Activated T-cell treated with anti-CD3 and anti-CD28 coated beads for 1 hour (primary cell): ENCODE measurements at places on chromosomes 16 and 17.

- no peak for DNase-seq
Observed at GRCh38 chr17:77028900-77029299, 111.9 kb upstream of the SEC14L1 start.

DNA sequence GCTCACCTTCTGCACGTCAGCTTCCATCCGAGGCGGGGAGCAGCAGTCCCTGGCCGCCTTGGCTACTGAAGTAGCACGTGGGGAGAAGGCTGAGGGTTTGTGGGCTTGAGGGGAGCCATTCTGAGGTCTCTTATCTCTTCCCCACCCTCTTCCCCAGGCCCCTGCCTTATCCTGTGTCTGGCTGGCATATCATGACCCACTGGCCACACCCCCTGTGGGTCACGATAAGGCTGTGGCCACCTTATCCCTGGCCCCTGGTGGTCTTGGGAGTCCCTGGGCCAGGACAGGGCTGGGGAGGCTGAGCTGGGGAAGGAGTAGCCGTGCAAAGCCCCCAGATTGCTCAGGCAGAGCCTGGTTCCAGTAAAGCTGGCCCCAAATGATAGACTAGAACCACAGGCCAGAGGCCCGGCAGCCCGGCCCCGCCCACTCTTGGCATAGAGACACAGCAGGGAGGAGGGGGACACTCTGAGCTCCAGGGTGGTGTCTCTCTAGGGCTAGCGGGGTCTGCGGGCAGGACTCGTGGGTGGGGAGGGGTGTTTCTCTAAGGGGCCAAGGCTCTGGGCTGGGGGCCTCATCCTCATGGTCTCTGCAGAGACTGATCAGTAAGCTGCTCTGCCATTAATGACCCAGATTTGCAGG is 7.6 kb downstream of the SPNS2 start:
- DNase-seq: no peak

DNA sequence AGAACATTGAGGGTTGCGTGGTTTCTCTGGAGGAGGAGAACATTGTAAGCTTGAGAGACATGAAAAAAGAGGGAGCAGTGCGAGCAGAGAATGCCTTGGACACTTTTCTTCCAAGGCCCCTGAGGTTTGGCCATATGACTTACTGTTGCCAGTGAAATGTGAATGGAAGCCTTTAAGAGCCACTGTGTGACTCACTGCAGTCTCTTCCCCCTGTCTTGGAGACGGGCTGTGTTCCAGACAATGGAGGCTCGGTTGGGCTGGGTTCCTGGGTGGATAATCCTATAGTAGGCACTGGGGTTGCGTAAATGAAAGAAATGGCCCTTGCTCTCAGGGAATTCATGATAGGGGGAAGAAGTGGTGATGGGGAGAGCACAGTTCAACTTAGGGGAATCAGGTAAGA is 75.5 kb downstream of the SHISA9 start:
- no peak for DNase-seq

DNA sequence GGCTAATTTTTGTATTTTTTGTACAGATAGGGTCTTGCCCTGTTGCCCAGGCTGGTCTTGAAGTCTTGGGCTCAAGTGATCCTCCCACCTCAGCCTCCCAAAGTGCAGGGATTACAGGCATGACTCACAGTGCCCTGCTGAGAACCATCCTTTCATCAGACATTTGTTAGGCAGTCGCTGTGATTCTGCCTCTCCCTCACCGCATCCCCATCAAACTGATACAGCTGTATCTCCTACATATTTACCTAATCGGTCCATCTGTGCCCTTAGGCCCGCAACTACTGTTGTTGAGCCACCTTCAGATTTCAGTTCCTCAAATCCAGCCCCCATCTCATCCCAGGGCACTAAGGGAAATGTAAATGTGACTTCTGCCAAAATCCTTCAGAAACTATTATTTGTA is 2.0 kb upstream of the SLC43A2 start:
- no peak for DNase-seq

DNA sequence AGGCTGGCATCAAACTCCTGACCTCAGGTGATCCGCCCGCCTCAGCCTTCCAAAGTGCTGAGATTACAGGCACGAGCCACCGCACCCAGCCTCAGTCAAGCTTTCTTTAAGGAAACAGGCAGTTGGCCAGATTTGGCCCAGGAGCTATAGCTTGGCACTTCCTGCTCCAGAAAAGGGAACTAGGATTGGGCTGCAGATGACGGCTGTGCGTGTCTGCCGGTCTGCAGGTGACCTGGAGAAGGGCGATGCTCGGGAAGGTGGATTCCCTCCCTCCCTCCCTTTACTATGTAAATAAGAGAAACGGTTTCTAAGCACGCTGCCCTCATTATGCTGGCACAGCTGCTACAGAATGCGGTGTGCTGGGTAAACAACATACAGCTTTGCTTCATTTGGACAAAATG is 215.9 kb downstream of the RPTOR start:
- DNase-seq: no peak

- DNase-seq: peak; percentile 5
Observed at GRCh38 chr16:53912155-53912554, 208.2 kb downstream of the FTO start.

DNA sequence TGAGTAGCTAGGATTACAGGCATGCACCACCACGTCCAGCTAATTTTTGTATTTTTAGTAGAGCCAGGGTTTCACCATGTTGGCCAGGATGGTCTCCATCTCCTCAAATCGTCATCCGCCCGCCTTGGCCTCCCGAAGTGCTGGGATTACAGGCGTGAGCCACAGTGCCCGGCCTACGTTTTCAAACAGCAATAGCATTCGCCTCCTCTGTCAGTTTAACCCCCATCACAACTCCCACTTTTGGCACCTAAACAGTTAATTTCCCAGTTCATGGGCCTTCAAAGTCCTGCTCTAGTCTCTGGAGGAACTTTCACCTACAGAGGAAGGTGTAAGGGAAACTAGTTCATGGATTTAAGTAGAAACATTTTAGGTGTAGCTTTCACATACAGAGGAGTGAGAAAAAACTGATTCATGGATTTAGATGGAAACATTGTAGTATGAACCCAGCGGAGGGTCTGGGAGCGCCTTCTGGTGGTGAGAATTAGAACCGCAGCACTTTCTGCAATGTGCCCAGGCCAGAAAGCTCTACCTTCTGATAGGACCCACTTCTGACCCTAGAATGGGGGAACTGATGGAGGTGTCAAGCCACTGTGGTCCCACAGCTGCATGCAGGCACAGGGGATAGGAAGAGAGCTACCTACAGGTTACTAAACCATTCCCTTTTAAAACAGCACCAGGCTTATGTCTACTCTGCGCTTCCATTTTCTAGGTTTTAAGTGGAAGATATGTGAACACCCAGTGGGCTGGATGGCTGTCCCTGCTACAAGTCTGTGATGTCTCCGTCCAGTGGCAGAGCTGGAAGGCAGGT is 12.0 kb upstream of the MEOX1 start:
- peak; percentile 62 for DNase-seq

DNA sequence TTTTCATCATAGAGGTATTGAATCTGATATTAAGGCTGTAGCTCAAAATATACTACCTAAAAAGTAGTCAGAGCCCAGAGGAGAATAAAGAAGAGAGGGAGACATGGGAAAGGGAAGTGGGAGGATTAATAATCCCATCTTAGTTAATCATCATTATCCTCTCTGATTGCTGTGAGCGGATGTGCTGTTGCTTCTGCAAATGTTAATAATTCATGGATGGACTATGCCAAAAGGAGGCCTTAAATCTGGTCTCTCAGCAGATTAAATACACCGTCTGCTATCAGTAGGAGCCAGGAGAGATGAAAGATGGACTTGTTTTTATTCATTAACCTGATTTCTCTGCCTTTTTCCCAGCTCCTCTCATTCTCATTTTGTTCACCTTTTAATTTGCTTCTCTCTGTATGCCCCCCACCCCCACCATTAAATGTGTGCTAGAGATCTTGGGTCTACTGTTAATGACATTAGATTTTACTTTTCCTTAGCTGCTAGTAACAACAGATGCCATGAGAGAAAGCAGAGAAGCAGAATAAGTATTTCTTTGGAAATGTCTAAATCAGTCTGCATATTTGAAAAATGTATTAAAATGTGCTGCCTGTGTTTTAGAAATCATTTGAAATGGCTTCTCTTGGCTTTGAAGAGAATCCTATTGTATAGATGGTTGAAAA is 44.2 kb downstream of the NUP93 start:
- DNase-seq: no peak

DNA sequence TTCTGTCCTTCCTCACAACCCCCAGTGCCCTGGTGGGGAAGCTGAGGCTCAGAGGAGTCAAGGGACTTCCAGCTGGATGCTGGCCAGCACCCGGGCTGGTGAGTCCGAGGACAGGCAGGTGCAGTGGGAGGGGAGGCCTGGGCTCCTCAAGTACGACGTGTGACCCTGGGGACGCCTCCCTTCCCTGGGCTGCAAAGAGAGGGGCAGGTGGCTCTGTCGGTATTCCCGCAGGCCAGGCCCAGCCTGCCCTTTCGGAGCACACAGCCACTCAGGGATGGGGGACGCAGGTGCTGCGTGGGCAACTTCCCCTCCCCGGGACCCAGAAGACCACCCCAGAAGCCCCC is 33.1 kb upstream of the PVALEF start:
- no peak for DNase-seq

DNA sequence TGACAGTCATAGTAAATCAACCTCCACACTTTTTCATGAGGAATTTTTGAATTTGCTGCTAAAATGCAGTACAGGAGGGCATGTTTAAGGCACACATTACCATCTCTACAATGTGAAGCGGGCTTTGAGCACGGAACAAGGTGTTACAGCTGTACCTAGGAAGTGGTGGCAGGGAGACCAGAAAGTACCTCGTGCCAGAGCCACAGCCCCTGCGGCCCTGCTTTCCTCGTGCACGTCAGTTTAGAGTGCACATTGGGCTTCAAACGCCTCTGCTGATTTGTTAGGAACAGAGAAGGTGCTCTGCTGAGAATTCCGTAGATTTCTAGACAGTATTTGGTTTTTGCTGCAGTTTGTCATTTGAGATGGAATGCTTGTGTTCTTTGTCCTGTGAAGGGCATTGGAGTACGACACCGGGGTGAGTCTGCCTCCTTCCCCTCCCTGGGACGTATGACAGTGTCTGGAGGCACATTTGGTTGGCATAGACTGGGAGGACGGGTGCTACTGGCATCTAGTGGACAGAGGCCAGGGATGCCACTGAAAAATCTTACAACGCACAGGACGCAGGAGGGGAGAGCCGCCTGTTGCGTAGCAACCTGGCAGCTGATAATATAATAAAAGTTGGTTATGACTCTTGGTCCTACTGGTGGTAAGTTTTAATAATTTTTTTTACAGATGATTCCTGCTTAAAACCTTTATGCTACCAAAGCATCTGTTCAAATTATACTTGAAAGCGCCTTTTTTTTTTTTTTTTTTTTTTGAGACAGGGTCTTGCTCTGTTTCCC is 9.1 kb downstream of the FOXK2 start:
- no peak for DNase-seq

DNA sequence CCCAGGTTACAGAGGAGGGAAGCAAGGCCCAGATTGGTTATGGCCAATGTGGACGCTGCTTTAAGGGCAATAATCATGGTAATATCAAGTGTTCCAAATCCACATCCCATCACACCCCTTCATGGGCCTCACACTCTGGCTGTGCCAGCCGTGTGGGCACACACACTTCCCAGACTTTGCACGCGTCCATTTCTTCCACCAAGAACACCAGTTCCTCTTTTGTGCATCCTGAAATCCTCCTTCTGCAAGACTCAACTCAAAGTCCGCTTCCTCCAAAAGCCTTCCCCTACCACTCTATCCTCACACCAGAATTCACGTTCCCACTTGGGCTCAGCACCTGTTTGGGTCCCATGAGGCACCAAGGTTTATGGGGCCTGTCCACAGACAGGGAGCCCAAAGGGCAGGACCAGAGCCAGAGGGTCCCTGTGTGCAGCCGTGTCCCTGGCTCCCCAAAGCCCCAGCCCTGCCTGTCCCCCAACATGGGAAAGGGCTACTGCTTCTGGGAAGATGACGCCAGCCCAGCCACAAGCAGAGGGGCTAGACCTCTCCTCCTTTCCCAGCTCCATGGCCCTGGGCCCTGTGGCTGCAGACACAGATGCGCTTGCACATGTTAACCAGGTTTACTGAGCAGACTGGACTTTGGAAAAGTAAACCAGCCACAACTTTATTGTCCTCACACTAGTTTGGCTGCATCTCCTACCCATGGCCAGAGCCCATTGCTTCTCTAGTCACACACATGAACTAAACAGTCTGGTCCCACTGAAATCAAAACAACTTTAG is 20.3 kb downstream of the SPNS3 start:
- DNase-seq: no peak

DNA sequence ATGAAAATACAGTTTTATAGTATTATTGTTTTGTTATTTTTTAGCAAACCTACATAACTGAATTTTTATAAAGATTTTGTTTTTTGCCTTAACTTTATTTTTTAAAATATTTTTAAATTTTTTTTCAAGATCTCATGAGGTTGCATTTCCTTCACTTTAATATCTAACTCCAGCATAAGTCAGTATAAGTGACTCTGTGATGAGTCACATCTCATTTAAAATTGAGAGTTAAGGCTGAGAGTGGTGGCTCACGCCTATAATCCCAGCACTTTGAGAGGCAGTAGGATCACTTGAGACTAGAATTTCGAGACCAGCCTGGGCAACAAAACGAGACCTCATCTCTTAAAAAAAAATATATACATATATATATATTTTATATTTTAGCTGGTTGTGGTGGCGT is 44.0 kb downstream of the NLK start:
- DNase-seq: no peak

- DNase-seq: no peak
Observed at GRCh38 chr17:48104440-48104839, 3.1 kb upstream of the SNX11 start.

GRCh38 chr17:74210191-74211140 is 2.9 kb upstream of the TTYH2 start:
- DNase-seq: peak; percentile 74

DNA sequence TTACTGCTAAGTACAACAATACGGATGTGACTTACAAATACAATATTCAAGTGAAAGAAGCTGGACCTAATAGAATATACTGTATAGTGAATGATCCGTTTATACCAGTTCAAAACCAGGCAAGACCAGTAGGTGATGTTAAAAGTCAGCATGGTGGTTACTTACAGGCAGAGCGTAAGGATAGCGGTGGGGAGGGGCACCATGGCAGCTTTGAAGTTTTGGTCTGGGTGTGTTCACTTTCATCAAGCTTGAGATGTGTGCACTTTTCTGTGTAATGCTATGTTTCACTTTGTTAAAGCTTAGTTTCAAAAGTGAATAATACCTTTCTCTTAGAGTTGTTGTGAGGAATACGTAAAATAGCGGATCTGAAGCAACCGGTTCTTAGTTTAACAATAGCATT is 16.5 kb upstream of the SLC35G3 start:
- DNase-seq: no peak

DNA sequence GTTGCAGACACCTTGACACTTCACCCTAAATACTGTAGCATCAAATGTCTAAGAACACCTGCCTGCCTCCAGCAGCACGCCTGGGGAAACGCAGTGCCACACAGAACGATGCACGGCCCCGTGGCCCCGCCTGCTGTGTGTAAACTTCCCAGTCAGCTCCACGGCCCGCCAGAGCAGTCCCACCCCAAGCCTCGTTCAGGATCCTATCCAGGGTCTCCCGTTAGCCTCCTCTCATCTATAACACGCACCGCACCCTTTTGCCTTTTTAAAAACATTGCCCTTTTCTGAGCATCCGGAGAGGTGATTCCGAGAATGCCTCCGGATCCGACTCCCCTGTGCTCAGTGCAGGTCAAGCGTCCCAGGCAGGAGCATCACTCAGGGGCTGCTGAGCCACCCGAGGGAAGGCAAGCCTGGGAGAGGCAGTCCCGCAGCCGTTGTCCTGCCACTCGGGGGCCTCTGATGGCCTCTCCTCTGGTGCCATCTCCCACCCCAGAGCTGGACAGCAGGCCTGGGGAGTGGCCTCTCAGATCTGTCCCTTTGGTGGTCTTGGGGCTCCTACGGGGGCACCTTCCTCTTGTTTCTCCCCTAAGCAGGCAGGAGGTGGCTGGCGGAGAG is 37.9 kb upstream of the SLC38A10 start:
- DNase-seq: no peak

GRCh38 chr16:76639685-76640289 is 362.6 kb downstream of the CNTNAP4 start:
- DNase-seq: no peak
